ENCODE measurements at places on chromosomes 2 and 18.

DNA sequence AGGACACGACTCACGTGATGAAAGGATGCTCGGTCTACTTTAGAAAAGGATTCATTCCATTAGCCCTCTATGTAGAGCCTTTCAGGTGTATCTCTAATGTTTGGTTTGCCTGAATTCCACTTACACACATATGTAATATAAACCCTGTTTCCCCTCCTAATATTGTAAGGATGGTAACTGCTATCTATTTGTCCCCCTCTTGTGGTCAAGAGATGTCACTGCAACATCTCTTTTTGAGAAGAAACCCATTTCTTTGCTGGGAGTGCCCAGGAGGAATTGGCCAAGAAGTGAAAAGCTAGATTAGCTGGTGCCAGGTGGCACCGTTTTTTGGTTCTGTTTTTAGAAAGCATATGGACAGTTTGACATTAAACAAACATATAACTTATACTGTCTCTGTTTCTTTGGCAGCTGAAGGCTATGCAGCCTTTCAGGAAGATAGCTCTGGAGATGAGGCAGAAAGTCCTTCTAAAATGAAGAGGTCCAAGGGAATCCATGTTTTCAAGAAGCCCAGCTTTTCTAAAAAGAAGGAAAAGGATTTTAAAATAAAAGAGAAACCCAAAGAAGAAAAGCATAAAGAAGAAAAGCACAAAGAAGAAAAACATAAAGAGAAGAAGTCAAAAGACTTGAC lies 41.2 kb downstream of the RALBP1 start:
- no peak for DNase-seq

DNA sequence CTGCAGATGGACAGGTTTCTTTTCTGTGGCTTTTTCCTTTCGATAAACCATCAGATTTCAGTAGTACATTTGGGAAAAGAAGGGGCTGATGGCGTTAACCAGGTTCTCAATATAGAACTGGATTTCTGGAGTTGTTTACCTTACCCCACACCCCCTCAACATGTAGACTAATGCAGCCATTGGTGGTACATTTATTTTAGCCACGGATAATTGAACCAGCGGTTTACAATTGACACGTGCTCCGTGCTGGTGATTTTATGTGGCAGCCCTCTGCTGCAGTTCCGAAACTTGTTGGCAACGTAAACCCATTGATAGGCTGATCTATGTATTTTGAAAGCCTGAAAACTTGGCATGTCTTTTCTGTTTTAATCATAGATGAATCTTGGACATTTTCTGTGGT lies 5.4 kb downstream of the SOX11 start:
- no peak for DNase-seq

DNA sequence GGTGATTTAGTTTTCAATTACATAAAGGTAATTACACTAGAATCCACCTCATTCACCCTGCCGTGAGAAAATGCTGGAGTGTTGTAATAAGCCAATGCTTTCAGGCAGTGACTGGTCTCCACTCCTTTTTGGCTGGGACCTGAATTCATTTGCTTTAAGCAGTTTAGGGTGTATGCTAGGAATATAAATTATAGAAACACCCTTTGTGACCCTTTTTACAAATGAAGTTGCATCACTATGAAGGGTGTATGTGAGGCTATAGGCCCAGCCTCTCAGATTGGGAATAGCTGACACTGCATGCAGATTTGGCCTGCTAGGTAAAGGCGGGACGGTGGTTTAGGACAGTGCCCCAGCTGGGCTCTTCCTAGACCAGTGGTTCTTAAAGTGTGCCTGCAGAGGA lies 50.8 kb upstream of the NFE2L2 start:
- DNase-seq: no peak

GRCh38 chr2:234606896-234607295 lies 110.0 kb upstream of the ARL4C start:
- DNase-seq: no peak

- no peak for DNase-seq
Observed at GRCh38 chr2:99836690-99837605, 305.4 kb downstream of the AFF3 start.

- no peak for DNase-seq
Observed at GRCh38 chr2:184004289-184004947, 593.9 kb upstream of the ZNF804A start.

DNA sequence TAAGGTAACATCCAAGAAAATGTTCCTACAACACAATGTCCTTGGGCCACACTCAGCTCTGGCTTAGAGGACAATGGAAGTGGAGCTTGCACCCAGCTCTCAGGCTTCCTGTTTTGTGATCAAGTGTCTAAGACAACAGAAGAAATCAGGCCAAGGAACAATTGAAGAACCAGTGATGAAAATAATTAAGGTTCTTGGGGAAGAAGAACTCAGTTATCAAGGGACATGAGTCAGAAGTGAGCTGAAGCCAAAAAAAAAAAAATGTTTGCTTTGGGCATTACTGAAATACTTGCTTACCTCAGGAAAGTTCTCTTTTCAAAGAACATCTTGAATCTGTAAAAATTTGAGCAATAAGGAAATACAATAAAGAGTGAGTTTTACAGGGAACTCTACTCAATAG lies 299.0 kb downstream of the FBXO15 start:
- no peak for DNase-seq

GRCh38 chr2:134869946-134870736 lies 31.7 kb downstream of the ACMSD start:
- DNase-seq: no peak

DNA sequence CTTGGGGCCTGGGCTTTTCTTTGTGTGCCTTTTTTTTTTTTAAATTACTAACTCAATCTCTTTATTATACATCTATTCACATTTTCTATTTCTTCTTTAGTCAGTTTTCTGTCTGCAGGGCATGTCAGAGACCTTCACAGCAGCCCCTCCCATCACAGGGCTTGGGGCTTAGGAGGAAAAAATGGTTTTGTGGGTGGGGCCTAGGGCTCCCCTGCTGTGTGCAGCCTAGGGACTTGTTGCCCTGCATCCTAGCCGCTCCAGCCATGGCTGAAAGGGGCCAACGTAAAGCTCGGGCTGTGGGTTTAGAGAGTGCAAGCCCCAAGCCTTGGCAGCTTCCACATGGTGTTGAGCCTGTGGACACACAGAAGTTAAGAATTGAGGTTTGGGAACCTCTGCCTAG lies 13.8 kb downstream of the ZSCAN30 start:
- no peak for DNase-seq

- no peak for DNase-seq
Observed at GRCh38 chr2:33785201-33786106, 186.4 kb upstream of the FAM98A start.

DNA sequence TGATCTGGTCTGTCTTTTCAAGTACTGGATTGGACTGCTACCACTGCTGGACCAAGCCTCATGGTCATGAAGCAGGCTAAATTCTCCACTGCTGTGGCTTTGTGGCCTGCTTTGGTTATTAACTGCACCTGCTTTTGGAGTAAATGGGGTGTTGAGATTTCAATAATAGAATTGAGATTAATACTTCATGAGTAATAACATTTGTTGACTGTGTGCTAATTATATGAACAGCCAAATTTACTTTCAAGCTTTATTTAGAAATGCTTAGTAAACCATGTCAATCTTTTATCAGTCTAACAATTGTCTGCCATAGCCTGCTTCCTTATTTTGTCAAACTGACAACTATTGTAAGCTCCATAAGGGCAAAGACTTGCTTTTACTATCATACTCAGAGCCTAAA lies 27.4 kb upstream of the MTIF2 start:
- no peak for DNase-seq

DNA sequence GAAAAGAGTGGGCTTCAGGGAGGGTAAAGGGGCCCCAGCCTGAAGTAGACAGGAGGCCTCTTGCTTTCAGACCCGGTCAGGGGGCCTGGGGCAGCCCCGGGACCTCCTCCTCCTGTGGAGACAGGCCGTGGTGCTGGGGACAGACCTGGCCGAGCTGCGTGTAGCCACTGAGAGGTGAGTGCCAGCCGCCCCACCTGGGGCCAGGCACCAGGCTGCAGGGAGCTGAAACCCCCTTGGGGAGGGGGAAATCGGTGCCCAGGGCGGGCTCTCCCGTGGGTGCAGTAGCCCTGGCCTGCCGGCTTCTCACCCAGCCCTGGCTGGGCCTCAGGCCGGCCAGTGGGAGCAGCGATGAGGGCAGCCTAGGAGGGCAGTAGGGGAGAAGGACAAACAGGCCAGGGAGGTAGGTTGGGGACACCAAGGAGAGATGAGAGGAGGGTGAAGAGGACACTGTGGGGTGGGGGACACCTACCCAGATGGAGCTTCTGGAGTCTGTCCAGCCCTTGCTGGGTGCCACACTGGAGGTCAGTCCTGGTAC lies 24.0 kb downstream of the CROCC2 start:
- DNase-seq: peak; percentile 12
